ENCODE measurements at places on chromosomes 16 and 17.

DNA sequence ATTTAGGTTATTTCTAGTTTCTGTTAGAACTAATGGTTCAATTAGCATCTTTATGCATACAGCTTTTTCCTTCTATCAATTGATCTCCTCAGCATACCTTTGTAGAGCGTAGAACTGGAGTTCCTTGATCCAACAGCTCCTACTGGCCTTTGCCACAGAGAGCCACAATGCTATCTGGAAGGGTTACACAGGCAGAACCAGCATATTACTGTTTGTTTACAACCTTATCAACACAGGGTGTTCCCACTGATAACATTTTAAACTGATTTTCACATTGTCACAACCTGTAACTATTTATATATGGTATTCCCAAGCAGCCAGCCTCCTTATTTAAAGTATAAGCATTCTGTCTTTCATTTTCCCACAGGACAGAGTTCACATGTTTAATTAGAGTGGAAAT is 382.2 kb downstream of the MAF start:
- H3K36me3 ChIP-seq, result no peaks in the 10 kb centered on the region
- peak; percentile 35 for DNase-seq
- peaks cover 14% of the 10 kb centered on the region for H3K4me1 ChIP-seq
- H3K27me3 ChIP-seq, result no peaks in the 10 kb centered on the region
- no peak overlapping the region for H3K4me3 ChIP-seq

- H3K27ac ChIP-seq, result peak overlapping the region; percentile 29
- no peaks in the 10 kb centered on the region for H3K27me3 ChIP-seq
- no peaks in the 10 kb centered on the region for H3K36me3 ChIP-seq
These were observed 2.0 kb downstream of the ZDHHC1 start for GRCh38 chr16:67413978-67414911.

DNA sequence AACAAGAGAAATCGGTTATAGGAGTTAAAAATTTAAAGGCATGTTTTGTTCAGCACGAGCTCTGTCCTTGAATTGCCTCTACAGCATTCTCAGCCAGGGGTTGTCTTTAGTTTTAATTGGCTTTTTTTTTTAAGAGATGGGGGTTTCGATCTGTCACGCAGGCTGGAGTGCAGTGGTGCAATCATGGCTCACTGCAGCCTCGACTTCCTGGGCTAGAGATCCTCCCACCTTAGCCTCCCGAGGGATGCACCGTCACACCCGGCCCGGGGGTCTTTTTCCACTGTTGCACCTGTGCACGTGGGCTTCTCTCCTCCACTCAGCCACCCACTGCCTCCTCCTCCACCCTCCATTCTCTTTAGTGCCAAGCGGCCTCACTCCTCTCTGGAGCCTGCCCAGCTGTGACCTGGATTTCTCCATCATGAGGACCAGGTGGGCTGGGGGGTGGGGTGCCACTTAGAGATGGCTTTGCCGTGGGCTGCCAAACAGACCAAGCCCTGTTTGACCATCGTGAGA is 106.8 kb upstream of the SEC14L1 start:
- H3K27me3 ChIP-seq, result no peaks in the 10 kb centered on the region
- no peak overlapping the region for H3K27ac ChIP-seq
- peaks cover 11% of the 10 kb centered on the region for H3K4me1 ChIP-seq
- H3K4me3 ChIP-seq, result no peak overlapping the region
- H3K36me3 ChIP-seq, result no peaks in the 10 kb centered on the region
- DNase-seq, result no peak

- H3K4me3 ChIP-seq, result no peak overlapping the region
- H3K36me3 ChIP-seq, result peaks cover 29% of the 10 kb centered on the region
- peak; percentile 29 for DNase-seq
- H3K27me3 ChIP-seq, result peaks cover 33% of the 10 kb centered on the region
These were observed 1.2 kb upstream of the EFNB3 start for GRCh38 chr17:7703584-7704479.

GRCh38 chr17:43329183-43329582 is 69.6 kb upstream of the ARL4D start:
- DNase-seq, result no peak
- H3K27ac ChIP-seq, result no peak overlapping the region
- H3K4me3 ChIP-seq, result no peak overlapping the region
- H3K4me1 ChIP-seq, result peaks cover 11% of the 10 kb centered on the region

DNA sequence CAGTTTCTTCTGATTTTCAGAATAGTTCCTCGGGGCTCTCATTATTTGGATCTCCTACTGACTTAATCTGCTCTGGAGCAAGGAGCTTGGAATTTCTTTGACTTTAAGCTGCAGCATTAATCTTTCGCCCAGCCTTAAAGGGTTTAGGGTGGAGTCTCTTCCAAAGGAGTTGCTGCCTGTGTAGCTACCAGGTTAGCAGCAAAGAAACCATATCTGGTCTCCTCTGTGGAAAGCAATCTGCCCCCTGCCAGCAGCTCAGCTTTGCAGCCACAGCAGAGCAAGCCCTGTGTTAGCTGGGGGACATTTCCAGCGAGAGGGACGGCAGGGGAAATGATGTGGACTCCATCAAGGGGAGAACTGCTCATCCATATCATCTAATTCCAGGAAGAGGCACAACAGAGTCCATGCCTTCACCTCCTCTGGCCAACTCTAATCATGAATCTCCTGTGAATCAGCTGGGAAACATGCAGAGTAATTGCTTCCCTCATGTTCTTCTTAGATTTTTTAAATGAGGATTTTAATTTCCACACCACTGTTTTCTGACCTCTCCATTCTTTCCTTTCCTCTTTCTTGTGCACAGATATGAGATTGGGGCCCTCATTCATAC is 827.6 kb upstream of the CA10 start:
- H3K4me1 ChIP-seq, result no peaks in the 10 kb centered on the region
- no peak overlapping the region for H3K4me3 ChIP-seq
- no peak overlapping the region for H3K27ac ChIP-seq
- no peaks in the 10 kb centered on the region for H3K27me3 ChIP-seq
- no peak for DNase-seq

- H3K27me3 ChIP-seq, result no peaks in the 10 kb centered on the region
- no peaks in the 10 kb centered on the region for H3K36me3 ChIP-seq
- no peak overlapping the region for H3K4me3 ChIP-seq
- H3K27ac ChIP-seq, result no peak overlapping the region
- no peaks in the 10 kb centered on the region for H3K4me1 ChIP-seq
These were observed 271.6 kb downstream of the ABCC12 start for GRCh38 chr16:47884116-47884725.

- H3K27me3 ChIP-seq, result no peaks in the 10 kb centered on the region
- no peak for DNase-seq
- H3K4me1 ChIP-seq, result no peaks in the 10 kb centered on the region
- H3K36me3 ChIP-seq, result no peaks in the 10 kb centered on the region
- no peak overlapping the region for H3K4me3 ChIP-seq
- peak overlapping the region; percentile 43 for H3K27ac ChIP-seq
These were observed 449 bp downstream of the CCL3L1 start for GRCh38 chr17:36196131-36196486.

GRCh38 chr16:89001117-89002027 is 24.4 kb upstream of the CBFA2T3 start:
- H3K4me1 ChIP-seq, result peaks cover 6% of the 10 kb centered on the region
- DNase-seq, result no peak
- H3K27ac ChIP-seq, result no peak overlapping the region
- H3K27me3 ChIP-seq, result peaks cover 83% of the 10 kb centered on the region
- H3K4me3 ChIP-seq, result no peak overlapping the region

DNA sequence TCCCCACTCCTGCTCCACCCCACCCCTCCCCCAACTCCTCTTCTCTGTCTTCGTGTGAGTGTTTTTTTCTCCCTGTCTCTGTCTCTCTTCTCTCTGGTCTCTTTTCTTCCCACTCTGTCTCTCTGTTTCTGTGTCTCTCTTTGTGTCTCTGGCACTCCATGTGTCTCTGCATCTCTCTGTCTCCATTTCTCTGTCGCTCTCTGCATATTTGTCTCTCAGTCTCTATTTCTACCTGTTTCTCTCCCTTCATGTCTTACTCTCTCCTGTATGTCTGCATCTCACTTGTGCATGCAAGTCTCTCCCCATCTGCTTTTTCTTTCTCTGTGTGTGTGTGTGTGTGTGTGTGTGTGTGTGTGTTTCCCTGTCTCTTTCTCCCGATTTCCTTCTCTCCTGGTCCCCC is 68.2 kb downstream of the LYRM1 start:
- no peak overlapping the region for H3K27ac ChIP-seq
- no peaks in the 10 kb centered on the region for H3K27me3 ChIP-seq
- H3K4me3 ChIP-seq, result no peak overlapping the region
- DNase-seq, result no peak

GRCh38 chr17:75457047-75457654 is 716 bp downstream of the TMEM94 start:
- peak overlapping the region; percentile 99 for H3K4me3 ChIP-seq
- DNase-seq, result peak; percentile 84
- peaks cover 43% of the 10 kb centered on the region for H3K4me1 ChIP-seq
- no peaks in the 10 kb centered on the region for H3K27me3 ChIP-seq
- H3K27ac ChIP-seq, result peak overlapping the region; percentile 89

DNA sequence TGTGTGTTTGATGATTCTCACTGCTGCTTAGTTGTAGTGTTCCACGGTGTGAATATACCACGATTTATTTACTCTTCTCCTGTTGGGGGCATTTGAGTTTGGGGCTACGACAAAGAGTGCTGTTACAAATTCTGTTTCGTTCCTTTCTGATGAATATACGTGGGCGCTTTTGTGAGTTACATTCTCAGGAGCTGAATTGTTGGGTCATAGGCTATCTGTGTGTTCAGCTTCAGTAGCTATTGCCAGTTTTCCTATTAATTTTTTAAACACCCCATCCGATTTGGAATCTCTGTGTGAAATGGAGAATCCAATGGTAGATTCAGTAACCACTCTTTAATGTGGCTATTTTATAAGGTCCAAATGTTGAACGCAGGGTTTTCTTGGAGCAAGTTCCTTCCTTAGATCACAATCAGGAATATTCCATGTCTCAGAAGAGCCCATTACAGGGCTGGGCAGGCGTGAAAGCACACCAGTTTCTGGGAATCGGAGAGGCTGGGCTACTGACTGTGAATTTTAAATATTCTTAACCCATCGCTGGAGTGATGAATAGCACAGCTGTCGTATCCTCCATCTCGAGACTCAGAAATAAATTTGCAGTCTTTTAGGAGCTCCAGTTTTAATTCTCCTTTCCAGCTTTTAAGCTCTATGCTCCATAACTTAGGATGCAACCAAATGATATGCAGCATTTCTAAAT is 115.9 kb downstream of the PITPNC1 start:
- H3K36me3 ChIP-seq, result no peaks in the 10 kb centered on the region
- no peak overlapping the region for H3K4me3 ChIP-seq
- no peak overlapping the region for H3K27ac ChIP-seq
- DNase-seq, result no peak

DNA sequence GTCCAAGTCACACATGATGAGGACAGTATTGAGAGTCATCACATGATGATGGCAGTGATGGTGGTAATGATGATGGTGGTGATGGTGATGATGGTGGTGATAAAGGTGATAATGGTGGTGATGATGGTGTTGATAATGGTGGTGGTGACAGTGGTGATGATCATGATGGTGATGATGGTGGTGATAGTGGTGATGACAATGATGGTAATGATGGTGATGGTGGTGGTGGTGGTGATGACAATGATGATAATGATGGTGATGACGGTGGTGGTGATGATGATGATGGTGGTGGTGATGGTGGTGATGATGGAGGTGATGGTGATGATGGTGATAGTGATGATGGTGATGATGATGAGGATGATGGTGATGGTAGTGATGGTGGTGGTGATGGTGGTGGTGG is 190.2 kb upstream of the ZNF469 start:
- no peaks in the 10 kb centered on the region for H3K27me3 ChIP-seq
- no peak for DNase-seq

DNA sequence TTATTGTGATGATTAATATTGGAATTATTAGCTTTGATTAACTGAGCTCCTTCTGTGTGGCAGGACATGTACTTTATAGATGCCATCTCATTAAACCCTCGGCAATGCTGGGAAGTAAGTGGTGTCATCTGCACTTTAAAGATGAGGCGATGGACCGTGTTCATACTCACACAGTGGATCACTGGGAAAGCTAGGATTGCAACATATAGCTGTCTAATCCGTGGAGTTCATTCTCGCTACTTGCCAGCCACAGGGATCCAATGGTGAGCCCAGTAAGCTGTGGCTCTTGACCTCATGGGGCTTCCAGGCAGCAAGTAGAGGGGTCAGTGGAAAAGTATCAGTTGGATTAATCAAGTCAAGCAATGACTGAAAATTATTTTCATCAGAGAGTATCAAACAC is 587.9 kb downstream of the CDH13 start:
- no peak for DNase-seq
- no peaks in the 10 kb centered on the region for H3K36me3 ChIP-seq
- H3K27ac ChIP-seq, result no peak overlapping the region
- H3K4me3 ChIP-seq, result no peak overlapping the region

GRCh38 chr17:72373910-72374741 is 253.3 kb downstream of the SOX9 start:
- no peak overlapping the region for H3K4me3 ChIP-seq
- H3K27me3 ChIP-seq, result no peaks in the 10 kb centered on the region
- H3K27ac ChIP-seq, result peak overlapping the region; percentile 16
- no peaks in the 10 kb centered on the region for H3K36me3 ChIP-seq
- H3K4me1 ChIP-seq, result peaks cover 8% of the 10 kb centered on the region

GRCh38 chr17:47621293-47622179 is 28.2 kb upstream of the KPNB1 start:
- DNase-seq, result peak; percentile 45
- no peaks in the 10 kb centered on the region for H3K27me3 ChIP-seq
- peaks cover 9% of the 10 kb centered on the region for H3K4me1 ChIP-seq
- no peak overlapping the region for H3K4me3 ChIP-seq

DNA sequence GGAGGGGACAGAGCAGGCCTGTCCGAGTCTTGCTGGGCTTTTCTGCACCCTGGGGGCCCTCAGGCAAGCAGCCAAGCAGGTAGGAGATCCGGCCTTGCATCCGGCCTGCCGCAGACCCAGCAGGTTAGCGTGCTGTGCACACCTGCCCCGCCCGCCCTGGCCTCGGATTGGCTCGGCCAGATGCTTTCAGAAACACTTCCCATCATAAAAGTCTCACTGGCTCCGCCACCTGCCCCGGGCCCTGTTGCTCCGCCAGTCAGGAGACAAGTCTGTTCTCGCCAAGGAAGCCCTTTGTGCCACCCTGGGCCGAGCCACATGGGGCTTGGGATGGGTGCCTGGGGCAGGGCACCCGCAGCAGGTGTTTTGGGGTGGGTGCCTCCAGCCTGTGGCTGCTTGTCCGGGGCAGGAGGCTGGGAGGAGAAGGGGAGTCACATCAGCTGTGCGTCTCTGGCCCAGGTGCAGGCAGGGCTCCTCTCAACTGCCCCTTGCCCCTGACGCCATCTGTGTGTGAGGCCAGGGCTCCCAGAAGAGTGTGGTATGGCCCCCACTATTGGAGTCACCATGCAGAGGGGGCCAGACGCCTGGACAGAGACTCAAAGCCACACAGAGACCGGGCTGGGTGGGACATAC is 228.2 kb upstream of the GSE1 start:
- H3K36me3 ChIP-seq, result no peaks in the 10 kb centered on the region
- no peaks in the 10 kb centered on the region for H3K27me3 ChIP-seq
- DNase-seq, result peak; percentile 55
- no peak overlapping the region for H3K4me3 ChIP-seq
- H3K4me1 ChIP-seq, result peaks cover 37% of the 10 kb centered on the region
